ENCODE measurements at places on chromosomes 16 and 17. TPM values are rescaled to one million over a fixed set of nuclear protein-coding genes. Genes with fewer than 3 reads are reported as not detected.

Gene NACA2
- not detected for total RNA-seq

Gene ABCA5
- 29.1 TPM for total RNA-seq

Gene FBXL16
- total RNA-seq = 2.8 TPM

Gene LHX1
- total RNA-seq = not detected

Gene VTN
- total RNA-seq = 0.34 TPM

Gene CRK
- total RNA-seq = 17.7 TPM

Gene CCL16
- total RNA-seq = not detected
